Omental fat pad (tissue), 4 donors: ENCODE measurements at places on chromosomes 7 and 10. TPM values are rescaled to one million over a fixed set of nuclear protein-coding genes. Genes with fewer than 3 reads are reported as not detected.

DNA sequence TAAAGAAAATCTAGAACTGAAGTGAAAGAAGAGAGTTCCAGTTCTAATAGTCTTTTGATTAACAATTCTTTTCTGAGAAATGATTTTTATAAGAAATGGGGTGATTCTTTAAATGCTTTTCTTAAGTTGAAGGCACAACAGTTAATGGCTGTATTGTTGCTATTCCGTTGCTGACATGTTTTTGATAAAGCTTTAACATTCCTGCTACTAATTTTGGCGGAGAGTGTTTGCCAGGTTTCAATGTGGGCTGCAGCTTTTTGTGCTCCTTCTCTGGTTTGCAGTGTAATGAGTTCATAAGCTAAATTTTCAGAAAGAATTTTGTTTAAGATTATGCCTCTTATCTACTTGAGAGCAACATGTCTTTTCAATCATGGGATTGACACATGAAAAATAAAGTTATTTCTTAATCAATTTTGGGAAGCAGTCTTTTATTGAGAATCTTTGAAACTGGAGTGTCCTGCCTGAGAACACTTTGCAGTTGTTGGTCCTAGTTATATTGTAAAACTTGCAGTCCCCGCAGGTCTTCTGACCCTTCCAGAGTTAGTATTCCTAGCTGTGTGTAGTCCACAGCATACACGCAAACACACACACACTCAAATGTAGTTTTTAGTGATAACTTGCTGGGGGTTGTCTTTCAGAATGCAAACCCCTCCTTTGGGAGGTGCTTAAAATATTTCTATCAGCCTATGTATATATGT, 56.7 kb downstream of the COL17A1 start:
- no peak for DNase-seq

DNA sequence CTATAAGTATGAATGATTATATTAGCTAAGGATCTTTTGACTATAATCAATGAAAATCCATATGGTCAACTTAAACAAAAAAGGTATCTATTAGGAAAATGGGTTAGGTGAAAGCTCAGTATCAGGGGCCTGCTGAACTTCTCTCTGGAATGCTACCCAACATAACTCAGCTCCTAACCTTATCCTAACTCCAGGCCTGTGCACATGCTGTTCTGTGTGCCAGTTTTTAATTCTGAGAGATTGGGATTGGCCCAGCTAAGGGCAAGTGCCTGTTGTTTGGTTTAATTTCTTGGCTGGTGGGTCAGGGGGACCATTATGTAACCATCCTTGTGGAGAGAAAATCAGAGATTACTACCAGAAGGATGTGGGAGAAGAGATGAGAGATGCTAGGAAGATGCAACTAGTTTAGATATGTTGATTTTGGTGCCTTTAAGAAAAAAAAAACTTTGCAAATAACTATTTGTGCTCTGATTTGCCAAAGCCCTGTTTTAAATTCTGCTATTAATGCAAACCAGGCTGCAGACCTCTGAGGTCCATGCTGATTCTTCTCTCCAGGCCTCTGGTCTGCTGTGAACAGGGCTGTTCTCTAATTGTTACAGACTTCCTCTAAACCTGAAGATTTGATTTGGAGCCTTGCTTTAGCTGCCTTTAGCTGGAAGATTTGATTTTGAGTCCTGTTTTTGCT, 23.9 kb upstream of the HDAC9 start:
- DNase-seq, result no peak

DNA sequence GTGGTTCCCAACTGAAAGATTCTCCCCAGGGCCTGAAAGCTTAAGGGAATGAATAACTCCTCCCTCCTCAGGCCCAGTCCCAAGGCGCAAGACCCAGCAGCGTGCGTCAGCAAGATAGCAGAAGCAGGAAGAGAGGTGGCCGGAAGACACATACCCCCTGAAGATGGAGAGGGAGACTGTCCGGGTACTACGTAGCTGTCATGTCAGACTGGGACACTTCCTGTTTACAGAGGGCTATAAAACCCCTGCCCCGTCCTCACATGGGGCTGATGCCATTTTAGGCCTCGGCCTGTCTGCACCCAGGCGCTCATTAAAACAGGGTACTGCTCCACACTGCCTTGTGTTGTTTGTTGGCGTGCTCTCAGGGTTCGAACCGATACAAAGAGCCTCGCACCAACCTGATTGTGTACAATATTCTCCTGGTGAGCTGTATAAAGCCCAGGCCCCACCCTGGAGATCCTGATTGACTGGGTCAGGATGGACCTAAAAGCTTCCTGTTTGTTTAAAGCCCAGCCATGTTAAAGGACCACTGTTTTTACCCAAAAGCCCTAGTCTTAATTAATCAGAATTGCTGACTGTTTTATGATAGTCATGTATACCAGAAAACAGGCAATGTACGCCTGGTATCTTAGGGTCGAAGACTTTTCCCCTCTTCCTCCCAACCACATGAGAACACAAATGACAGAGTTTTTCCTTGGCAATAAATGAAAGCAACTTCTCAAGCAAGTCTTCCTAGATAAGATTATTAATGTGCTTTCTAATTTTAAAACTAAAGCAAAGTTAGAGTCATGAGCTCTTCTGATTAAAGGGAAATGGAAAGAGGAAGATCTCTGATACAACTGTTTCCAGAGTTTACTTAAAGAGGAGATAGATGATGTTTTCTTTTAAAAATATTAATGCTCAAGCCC, 251.5 kb downstream of the DOCK4 start:
- no peak for DNase-seq

DNA sequence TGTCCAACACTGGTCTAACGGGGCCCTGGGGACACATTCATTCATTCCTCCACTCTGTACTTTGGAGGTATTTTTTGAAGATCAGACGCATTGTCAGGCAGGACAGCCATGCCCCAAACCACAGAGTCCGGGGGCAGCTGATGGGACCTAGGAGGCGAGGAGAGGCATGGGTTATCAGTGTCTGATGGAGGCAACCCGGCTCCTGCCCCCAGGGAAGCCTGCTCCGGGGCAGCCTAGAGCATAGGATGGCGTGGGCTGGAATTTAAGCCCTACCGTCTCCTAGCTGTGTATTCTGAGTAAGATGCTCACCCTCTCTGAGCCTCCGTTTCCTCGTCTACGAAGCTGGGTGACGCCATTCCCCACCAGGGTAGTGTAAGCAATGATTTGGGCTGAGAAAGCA, 55.4 kb upstream of the ELN start:
- DNase-seq, result no peak

- DNase-seq, result peak; percentile 66
These were observed 66.7 kb upstream of the PITRM1 start for GRCh38 chr10:3239066-3239919.

The ALOX5 gene
- total RNA-seq, result 101 TPM

The OLAH gene
- 4.7 TPM for total RNA-seq

GRCh38 chr7:2794836-2795636, 49.1 kb downstream of the GNA12 start:
- DNase-seq, result no peak

GRCh38 chr10:132514821-132515520, 22.6 kb upstream of the INPP5A start:
- DNase-seq, result peak; percentile 13

GRCh38 chr10:61325223-61325960, 127.8 kb downstream of the TMEM26 start:
- DNase-seq, result no peak

GRCh38 chr7:80253653-80254052, 119.0 kb downstream of the GNAI1 start:
- no peak for DNase-seq

DNA sequence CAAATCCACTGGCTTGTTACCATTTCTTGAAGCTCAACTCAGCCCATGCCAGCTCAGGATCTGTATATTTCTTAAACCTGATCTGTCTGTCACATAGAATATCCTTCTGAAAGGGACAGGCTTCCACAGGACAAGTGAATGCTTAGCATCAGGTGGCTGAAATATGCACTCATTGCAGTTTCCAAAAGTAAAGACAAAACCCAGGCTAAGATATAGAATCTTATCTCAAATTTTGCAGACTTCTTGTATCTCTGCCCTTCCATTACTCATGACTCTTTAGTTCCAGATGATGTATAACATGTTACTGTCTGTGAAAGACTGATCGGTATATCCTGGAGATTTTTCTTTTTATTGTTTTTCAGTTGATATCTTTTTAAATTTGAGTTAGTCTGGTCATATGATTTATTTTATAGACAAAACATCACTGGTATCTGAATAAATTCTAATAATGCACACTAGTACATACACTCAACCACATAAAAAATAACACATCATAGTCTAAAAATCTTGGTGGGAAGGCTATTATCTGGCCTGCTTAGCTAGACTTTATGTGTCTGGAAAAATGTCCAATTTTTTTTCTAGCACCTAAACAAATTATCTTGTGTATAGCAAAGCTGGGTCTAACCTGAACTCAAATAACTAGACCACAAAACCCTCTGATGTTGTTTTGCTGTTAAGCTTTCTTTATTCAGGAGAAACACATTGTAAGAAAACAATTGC, 182.6 kb downstream of the ADAM12 start:
- no peak for DNase-seq

The CLDN4 gene
- total RNA-seq, result 0.65 TPM

DNA sequence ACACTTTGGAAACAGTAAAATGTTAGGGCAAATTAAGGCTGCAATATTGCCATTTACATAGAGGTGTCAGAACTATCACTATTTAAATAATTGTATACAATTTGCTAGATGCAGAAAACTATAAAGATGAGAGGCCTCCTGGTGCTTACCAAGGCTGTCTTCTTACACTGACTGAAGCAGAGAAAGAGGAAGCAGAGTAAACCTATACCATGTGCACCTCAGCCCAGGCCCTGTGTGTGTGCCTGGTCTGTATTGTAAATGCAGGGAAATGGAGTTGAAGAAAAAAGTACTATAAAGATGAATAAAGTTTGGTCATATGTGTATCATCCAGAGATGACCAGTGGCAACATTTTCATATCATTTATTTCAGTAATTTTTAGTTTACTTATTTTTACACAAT, 29.2 kb downstream of the ELMO1 start:
- no peak for DNase-seq

DNA sequence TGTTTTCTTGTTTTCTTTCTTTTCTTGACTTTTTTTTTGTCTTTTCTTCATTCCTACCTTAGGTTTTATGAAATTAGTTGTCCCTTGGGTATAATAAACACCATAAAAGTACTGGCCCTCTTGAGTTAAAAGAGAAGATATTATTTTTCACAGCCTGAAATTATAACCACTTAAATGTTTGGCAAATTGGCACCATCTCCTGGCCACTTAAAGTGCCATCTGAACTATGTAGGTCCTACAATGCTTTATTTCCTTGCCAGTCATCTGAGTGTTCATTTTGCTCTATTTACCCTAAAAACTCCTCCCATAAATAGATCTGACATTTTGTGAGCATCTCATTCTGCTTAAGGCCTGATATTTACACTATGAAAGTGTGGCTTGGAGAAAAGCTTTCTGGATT, 98.9 kb upstream of the PRKCQ start:
- no peak for DNase-seq

DNA sequence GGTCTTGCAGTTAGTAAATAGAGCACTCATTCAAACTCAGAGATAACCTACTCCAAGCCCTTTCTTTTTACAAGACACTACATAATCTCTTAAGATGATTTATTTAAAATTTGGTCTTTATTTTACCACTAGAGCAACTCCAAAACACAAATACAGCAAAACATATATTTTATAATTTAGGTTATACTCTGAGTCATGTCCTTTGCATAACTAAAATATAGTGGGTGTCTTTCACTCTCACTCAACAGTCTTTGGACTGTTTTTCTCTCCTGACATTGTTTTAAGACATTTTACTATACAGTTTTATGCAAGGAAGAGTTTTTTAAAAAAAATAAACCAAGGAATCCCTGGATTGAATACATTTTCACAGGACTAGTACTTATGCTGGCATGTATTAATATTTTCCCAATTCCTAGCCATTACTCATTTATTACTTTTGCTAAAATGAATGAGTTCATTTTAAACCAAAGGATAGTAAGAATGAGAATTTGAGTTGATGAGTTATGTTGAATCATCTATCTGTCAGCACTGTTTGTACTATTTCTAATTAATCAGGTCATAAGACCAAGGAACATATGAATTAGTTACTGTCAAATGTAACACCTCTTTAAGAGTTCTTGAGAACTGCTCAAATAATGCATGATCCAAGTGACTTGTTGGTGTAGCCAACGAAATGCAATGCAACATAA, 303.1 kb upstream of the FZD1 start:
- DNase-seq, result no peak

- DNase-seq, result no peak
These were observed 1.5 kb downstream of the CDK13 start for GRCh38 chr7:39951226-39952194.

The DPP6 gene
- 1.8 TPM for total RNA-seq

DNA sequence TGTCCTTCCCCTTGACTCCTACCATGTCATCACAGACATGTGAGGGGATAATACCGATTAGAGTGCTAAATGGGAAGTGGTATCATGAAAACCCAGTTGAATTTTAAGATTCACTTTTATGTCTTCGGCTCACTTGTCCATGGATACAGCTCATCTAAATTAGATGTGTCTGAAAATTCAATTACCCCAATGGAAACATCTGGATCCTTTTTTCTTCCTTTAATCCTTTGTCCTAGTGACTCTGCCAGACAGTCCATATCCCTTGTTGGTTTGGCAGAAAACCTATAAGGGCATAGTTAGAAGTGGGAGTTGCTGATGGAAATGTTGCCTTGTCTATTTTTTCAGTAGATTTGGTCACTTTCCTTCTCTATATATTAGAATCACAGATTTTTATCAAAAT, 271.9 kb downstream of the MTERF1 start:
- no peak for DNase-seq

The PNLIPRP1 gene
- not detected for total RNA-seq

DNA sequence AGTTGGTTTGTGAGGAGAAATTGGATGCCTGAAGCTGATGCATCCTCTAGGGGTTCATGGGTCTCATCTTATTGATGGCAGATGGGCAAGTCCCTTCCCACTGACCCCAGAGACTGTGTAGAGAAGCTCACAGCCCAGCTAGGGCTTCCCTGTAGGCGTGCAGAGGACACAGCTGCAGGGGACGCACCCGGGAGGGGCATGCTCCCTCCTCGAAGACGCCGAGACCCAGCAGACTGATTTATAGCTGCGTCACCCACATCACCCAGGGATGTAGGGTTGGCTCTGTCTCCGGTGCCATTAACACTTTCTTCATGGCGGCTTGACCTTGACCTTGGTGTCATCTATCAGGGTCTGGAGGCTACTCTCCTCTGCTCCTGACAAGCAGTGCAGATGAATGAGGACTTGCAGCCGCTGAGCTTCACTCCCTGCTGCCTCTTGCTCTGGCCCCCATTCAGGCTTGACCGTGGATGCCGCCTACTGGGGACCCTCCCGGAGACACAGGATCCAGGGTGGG, 549.7 kb downstream of the TCERG1L start:
- no peak for DNase-seq

DNA sequence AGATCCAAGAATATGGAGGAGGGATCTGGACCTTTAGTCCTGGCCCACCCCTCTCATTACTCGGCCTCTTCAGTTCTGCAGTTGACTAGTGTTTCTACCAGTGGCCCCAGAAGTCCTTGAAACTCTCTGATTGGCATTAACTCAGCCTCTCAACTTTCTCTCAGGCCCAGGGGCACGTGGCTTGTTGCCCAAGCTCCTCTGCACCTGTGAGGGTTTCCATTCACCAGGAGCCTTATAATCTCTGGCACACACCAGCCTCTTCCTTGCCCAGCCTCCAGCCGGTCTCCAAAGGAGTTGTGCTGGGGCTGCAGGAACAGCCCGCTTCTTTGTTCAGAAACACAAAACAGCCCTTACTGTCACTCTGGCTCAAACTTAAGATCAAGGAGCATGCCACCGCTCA, 47.6 kb upstream of the ZPBP start:
- no peak for DNase-seq
